CD8-positive, alpha-beta memory T cell (primary cell): ENCODE measurements at places on chromosomes 11 and 22.

- DNase-seq = no peak
These were observed 480 bp downstream of the PLEKHA7 start for GRCh38 chr11:17013548-17014320.

- no peak for DNase-seq
These were observed 609 bp downstream of the MAPK11 start for GRCh38 chr22:50269573-50269969.

DNA sequence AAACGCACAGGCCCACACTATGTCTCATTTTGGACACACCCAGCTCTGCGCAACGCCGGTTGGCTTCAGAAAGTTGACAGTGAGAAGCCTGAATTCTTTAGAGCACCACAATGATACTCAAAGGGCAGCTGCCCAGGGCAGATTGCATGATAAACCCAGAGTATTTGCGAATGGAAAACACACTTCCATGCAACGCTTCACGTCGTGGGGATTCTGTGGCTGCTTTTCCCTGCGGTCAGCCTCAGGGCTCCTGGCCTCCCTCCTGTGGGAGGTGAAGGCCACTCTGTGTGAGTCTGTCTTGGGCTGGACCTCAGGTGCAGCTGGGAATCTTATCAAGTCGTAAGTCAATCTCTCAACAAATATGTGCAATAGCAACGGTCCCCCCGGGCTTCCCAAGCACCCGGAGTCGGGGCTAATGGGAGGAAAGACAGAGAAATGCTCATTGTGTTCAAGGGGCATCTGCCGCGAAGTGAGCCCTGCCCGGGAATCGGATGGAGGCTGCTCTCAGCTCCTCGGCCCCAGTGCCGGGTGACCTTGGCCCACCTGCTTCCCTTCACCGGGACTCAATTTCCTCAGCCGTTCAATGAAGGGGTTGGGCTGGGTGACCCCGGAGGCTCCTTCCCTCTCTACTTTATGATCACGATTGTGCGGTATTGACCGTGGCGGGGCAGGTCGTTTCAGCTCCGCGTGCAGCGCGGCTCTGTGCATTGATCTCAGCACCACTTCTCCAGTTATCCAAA, 623.6 kb downstream of the BRD1 start:
- DNase-seq = no peak

DNA sequence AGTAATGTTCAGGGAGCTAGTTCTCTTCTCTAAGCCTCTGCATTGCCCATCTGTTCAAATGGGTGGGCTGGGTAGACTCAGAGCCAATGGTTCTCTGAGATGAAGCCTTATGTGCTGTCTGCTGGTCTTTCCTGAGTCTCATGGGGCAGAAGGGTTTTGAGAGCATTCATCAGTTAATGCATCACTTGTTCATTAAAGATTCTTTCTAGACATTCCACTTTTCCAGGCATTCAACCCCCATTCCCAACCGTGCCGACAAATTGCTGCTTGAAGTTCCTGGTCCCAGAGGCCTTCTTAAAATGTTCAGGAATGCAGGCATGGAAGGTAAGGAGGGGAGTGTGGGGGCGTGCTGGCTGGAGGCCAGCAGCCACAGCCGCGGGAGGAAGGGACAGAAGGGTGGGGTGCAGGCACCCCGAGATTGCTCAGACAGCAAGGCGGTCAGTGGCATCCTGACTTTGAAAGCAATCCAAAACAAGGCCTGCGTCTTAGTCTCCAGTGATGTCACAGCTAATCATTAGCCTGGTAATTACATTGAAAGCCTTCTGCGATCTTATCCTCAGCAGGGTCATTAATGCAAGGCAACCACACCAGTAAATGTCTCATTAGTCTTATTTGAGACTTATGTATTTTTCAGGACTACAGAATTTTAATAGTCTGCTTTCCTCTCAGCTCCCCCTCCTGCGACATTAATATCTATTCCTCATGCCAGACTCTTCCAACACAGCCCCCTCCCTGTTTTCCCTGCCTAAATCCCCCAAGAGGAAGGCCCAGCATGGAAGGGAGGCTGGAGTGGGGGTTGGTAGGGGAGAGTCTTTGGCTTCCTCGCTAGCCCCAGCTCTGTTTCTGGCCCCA, 328.8 kb downstream of the MIAT start:
- no peak for DNase-seq

GRCh38 chr11:1843098-1843473, 4.3 kb downstream of the TNNI2 start:
- DNase-seq = no peak

DNA sequence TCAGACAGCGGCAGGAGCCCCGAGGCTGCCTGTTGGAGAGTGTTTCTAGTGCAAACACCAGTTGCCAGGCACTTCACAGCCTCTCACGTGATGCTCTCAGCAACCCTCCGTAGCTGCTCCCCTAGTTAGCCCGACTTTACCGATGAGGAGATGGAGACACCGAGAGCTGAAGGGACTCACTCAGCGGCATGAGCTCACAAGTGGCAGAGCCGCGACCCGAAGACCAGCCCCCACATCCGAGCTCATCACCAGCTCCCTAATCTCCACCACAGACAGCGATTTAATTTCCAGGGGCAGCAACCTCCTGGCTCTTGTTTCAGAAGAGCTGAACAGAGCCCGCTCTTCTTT, 28.7 kb upstream of the RTL6 start:
- DNase-seq = no peak

- no peak for DNase-seq
These were observed 29.9 kb downstream of the CHRDL2 start for GRCh38 chr11:74701351-74701750.
